GM12891 (cell line): ENCODE measurements at places on chromosomes 13 and 19.

- DNase-seq, result no peak
Measured at GRCh38 chr19:33804021-33804799, 7.5 kb downstream of the KCTD15 start.

- no peak for DNase-seq
Measured at GRCh38 chr13:29892151-29892550, 41.7 kb upstream of the UBL3 start.

DNA sequence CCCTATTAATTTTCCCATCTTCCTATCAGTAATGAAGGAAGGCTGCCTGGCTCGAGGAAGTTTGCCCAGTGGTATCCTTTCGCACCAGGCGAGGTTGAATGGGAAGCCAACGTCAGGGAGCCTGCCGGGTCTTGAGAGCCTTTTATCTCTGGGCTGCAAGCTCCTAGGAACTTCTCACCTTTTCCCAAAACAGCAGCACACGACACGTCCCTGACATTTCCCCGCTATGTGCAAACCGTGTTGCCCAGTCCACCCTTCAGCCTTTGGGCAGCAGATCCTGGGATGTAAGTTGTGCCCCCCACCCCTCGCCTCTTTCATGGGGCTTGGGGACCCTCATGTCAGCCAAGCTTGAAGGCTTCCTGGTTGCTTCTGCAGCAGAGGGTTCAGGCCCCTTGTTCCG lies 179.1 kb downstream of the ZNF536 start:
- DNase-seq, result no peak

GRCh38 chr19:54155694-54156093 lies 3.8 kb downstream of the LENG1 start:
- DNase-seq, result no peak

DNA sequence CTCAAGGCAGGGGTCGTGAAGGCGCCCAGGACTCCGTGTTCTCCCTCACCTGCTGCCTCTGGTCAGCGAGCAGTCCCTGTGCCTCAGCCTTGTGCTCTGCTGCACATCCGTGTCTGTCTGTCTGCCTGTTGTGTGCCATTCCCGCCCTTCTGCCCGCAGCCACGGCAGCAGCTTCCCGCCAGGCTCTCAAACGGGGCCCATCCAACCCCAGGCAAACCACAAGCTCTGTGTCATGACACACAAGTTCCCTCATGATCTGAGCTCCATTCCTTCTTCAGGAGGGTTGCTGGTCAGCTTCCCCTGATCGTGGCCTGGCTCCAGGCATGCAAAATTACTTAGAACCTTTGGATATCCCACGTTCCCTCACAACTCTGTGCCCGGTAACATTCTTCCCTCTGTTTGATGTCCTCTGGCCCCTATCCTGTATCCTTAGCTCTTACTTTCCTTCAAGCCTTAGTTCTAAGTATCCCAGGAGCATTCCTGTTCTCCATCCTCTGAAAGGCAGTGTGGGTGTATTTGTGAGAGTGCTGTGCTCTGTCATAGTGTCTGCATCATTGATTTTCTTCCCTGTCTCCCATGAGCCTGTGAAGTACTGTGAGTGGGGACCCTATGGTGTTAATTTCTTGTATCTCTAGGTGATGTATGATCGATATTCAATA lies 3.2 kb downstream of the GPR183 start:
- no peak for DNase-seq

GRCh38 chr19:33132425-33132824 lies 511 bp downstream of the WDR88 start:
- no peak for DNase-seq

DNA sequence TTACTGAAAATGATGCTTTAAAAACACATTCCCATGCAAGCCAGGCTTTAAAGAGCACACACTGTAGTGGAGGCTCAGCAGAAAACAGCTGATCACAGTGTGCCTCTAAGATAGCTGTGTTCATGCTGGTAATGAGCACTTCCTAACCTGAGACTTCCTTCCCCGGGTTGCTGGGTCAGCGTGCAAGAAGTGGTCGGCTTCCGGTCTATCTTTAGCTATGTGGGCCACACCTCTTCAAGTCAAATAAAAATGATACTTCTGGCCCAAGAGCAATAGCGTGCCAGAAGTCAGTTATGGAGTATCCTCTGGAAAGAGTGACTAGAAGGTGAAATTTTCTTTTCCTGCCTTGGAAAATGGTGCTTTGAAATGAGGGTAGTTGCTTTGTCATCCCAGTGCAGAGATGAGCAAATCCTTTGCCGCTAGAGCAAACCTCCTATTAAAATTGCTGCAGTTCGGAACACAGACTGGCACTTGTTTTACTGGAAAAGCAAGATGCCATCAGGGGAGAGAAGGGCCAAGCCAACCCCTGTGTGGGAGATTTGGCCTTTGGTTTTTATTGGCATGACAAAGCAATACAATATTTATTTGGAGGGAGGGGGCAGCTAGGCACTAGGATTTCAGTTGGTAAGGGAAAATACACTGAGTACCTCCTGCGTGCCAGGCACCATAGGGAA lies 64.2 kb downstream of the ARHGAP35 start:
- peak; percentile 30 for DNase-seq

DNA sequence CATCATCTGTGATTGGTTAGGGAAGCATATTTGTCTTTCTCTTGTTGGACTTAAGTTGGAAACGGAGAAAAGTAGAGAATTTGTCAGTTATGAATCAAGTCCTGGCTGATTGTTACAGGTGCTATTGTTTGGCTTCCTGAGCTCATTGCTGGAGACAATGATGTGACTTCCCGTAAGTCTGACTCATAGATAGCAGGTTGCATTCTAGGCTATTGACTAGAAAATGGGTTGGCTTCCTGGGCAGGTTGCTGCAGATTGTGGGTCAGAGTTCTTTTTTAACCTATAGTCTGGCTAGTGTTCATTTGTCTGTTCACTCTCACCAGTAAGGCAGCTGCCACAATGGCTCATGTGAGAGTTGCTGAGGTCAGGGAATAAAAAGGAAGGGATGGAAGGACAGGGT lies 101.5 kb downstream of the CCNA1 start:
- no peak for DNase-seq

DNA sequence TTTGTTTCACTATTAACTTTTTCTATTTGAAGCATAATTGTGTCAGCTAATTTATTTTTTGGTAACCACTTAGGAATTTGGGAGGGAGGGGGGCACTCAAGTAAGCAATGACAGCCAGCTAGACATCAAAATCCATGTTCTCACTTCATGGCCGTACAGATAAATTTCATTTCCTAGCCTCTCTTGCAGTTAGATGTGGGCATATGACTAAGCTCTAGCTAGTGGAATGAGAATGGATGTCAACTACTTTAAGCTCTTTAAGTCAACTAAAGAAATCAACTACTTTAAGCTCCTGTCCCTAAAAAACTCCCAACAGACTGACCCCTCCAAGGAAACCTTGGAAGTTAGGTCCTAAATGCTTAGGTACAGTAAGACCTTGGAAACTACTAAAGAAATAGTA lies 92.0 kb downstream of the KCNRG start:
- DNase-seq, result no peak

- DNase-seq, result no peak
Measured at GRCh38 chr13:69857183-69857821, 250.3 kb upstream of the ATXN8OS start.

DNA sequence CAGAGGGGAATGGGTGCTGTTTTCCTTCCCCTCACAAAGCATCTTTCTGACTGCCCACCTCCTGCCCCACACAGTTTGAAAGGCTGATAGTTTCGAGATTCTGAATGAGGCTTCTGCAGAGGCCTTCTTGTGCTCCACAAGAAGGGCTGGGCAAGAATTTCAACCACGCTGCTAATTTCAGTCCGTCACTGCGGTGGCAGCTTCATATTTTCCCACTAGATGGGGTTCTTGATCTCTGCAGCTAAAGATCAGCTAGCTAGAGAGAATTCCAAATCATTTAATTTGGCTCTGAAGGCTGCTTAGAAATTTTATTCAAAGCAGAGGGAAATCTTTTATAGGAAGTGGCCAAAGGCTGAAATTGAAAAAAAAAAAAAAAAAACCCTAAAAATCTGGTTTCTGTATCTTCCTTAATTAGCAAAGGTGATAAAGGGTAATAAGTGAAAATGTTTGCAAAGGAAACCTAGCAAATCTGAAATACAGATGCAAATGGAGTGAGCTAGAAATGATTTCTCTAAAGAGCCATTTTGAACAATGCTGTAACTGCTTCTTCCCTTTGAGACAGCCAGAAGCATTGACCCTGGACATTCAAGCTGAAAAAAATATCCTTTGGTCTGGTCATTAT lies 38.0 kb upstream of the C13orf42 start:
- DNase-seq, result no peak

DNA sequence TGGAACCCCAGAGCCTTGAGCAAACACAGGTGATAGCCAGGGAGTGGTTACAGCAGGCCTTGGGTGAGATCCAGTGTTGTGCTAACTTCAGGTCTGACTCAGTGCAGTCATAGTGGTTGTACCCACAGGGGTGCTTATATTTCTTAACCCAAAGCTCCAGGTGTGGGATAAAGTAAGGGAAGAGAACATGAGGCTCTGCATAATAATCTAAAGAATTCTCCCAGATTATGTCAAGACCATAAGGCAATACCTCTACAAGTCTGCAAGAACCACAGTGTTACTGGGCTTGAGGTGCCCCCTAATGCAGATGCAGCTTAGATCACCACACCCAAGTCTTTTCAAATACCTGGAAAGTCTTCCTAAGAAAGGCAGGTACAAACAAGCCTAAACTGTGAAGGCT lies 485.4 kb downstream of the RFC3 start:
- DNase-seq, result no peak

DNA sequence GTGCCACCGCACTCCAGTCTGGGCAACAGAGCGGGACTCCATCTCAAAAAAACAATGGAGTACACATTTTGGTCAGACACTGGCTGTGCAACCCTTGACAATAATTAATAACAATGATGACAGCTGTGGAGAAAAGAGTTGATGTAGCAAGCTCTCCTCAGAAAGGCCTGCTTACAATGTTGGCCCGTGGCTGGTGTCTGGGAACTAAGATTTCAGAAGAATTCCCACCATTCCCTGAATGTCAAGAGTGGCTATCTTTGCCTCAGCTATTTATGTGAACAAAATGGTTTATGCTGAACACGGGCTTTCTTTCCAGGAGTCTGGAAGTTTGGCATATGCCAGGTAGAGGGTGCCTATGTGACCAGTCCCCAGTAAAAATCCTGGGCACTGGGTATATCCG lies 25.5 kb downstream of the NEK5 start:
- no peak for DNase-seq

DNA sequence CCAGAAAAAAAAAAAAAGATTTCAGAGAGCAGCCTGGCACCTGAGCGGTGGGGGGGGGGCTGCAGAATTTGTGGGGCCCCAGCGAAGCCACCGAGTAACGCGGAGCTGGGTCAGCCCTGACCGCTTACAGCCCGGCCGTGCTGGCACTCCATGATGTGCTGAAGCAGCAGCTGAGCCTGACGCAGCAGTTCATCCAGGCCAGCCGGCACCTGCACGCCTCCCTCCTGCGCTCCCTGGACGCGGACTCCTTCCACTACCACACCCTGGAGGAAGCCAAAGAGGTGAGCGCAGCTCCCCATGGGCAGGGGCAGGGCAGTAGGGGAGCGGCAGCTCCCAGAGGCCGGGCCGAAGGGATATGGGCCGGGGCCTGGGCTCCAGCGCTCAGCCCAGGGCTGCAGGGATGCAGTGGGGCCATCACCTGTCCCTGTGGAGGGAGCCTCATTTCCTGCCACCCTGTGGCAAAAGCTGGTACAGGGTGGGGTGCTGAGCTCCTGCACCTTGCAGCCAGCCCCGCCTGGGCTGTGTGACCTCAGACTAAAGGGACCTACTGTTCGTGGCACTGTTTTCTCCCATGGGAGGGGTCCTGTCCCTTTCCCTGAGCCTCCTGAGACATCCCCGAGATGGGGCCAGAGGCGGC lies 18.3 kb downstream of the C19orf44 start:
- no peak for DNase-seq
